ENCODE measurements at places on chromosomes 2 and 18.

- DNase-seq, result no peak
These were observed 26.3 kb upstream of the CFAP36 start for GRCh38 chr2:55493220-55493619.

DNA sequence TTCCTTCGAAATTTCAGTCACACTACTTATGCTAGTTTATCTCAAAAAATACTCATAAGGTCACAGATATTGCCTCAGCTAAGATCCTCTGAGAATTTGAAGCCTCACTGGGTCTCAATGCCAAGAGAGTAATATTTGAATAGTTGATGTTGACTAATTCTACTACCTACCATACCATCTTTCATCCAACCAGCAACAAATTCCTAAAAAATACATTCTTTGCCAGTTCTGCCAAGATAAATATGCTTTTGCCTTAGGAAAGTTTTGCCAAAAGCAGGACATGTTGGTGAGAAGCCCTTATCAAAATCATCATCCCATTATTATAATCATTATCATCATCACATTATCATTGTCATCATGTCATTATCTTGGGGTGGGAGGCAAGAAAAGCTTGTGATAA is 544.6 kb upstream of the ZEB2 start:
- no peak for DNase-seq

- no peak for DNase-seq
These were observed 63.2 kb upstream of the MAPRE2 start for GRCh38 chr18:34977838-34978532.

GRCh38 chr2:174172802-174173355 is 75.5 kb downstream of the OLA1 start:
- no peak for DNase-seq

GRCh38 chr2:167017021-167017420 is 128.7 kb downstream of the XIRP2 start:
- DNase-seq, result no peak

- DNase-seq, result no peak
These were observed 44.9 kb upstream of the ASB18 start for GRCh38 chr2:236308855-236309668.

GRCh38 chr2:105610576-105611332 is 134.0 kb upstream of the NCK2 start:
- DNase-seq, result no peak

- DNase-seq, result no peak
These were observed 21.7 kb upstream of the PHLPP1 start for GRCh38 chr18:62693659-62694058.

- DNase-seq, result no peak
These were observed 184.1 kb upstream of the RAB12 start for GRCh38 chr18:8424917-8425725.

- DNase-seq, result no peak
These were observed 511.3 kb downstream of the FBXO15 start for GRCh38 chr18:73636355-73636754.

DNA sequence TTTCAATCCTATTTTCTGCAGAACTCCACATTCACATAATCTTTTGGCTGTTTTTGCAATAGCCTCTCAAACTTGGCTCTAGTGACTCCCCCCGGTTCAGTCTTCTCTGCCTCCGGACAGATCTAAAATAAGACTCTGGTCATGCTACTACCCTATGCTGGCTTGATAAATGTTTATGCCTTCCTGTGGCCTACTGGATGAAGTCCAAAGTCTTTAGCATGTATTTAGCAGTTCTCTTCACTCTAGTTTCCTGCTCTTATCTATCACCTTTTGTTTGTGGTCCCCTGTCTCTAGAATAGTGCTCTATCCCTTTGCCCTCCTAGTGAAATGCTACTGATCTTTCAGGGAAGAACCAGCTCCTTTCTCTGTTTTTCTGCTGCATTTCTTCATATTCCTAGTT is 14.4 kb downstream of the ADCYAP1 start:
- no peak for DNase-seq

- DNase-seq, result no peak
These were observed 1010.5 kb upstream of the PIK3C3 start for GRCh38 chr18:40944576-40944975.

DNA sequence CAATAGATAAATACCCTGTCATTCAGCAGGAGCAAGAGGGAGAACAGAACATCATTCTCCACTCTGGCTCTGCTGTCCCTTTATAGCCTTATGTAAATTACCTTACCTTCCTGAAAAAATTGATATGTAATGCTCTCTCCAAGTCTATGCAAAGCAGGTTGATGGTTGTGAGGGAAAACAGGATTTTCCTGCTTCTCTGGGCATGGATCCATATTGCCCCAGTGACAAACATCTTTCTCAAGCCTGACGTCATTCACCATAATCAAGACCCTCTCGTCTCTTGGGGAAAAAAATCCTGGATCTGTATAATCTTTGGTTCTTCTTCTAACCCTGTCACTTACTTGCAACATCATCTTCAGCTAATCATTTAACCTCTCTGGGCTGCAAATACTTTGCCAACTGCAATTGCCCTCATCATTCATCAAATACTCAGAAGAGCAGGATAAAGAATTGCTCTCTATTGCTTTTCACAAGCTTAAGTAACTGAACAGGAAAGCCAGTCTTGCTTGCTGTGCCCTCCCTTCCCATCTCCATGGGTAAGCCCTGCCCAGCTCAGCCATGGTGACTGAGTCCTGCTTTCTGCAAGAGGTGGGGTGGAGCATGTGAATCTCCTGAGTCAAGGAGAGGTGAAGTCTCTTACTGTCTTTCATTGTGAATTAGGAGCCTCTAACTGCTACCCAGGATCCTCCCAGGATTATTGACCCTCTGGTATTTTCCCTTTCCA is 123.7 kb upstream of the KLF7 start:
- no peak for DNase-seq

GRCh38 chr2:120809151-120809550 is 73.5 kb downstream of the GLI2 start:
- no peak for DNase-seq

DNA sequence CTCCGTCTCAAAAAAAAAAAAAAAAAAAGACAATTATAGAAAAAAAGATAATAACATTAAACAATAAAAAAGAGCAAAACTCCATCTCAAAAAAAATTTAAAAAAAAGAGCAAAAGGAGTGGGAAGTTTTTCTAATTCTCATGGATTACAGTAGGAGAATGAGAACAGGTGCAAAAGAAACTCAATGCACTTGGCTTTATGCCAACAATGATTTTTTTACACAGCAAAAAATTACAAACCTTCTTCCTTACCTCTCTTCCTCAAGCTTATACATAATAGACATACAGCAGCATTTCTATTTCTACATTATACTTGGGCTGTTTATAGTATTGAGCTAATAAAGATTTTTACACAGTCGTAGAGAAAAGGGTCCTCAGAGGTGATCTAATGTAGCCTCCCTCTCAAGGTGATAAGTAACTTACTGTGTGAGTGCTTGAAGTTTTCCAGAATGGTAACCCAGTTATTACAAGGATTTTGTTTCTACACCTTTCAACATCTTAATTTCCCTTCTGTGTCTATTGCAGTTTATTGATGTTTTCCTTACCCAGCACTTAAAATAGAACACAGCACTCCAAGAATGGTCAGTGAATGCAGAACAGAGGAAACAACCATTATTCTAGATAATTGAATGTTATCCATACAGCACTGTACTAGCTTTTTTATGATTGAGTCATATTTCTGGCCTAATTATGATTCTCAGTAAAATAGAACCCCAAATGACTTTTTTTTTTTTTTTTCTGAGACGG is 34.9 kb upstream of the RNF138 start:
- no peak for DNase-seq

DNA sequence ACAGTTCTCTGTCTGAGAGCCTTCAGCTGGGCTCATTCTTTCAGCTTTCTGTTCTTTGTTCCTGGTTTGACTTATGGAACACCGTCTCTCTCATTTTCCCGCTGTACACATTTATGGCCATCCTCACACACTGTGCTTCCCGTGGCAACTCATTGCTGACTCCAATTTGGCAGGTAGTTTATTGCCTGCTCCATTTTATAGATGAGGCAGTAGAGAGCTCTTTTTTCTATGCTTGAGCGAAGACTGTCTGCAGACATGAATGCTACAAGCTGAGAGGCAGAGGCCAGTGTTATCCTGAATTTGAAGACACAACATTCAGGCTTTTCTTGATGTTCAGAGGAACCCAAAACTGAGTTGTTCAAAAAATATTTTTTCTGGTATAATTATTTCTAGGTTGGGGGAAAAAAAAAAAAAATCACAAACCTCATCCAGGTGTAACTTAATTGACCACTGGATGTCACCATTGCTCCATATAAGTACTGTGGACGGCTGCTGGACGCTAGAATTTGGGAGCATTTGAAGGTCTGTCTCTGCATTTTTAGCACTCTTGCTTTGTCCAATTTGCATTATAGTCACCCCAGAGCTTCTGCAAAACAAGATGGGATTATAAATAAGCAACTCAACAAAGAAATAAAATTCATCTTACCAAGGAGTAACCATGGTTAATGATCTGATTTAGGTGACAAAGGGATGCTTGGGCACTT is 83.5 kb downstream of the HRH4 start:
- no peak for DNase-seq

DNA sequence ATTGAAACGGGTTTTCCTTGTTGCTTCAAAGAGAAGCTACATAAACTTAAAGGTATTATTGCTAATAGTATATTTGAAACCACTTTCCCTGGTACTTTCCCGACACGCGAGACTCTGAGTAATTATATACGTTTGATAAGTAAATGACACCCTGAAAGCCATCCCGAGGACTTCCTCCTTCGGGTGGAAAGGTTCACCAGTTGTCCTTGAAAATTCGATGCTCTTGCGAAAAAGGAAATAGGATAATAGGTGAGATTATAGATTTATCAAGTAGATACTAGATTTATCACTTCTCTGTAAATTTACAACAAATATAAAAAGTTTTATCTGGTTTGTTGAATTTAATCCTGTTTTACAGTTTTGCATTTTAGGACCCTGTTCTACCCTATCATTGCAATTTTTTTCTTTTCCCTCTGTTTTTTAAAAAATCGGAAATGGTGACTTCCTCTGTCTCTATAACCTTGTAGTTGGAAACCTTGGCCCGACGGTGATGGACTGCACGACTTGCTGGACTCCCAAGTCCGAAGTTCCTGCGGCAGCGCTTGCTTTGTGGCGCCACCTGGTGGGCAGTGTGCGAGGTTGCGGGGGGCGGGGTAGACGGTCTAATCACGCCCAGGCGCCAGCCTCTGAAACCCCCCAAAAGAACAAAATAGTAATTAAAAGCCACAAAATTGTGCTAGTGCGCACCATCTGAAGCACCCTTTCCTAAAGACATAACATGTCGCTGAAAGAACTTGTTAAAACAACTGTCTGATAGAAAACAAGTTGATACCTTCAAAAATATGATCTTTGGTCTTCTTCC is 972 bp upstream of the DLX2 start:
- DNase-seq, result peak; percentile 40

DNA sequence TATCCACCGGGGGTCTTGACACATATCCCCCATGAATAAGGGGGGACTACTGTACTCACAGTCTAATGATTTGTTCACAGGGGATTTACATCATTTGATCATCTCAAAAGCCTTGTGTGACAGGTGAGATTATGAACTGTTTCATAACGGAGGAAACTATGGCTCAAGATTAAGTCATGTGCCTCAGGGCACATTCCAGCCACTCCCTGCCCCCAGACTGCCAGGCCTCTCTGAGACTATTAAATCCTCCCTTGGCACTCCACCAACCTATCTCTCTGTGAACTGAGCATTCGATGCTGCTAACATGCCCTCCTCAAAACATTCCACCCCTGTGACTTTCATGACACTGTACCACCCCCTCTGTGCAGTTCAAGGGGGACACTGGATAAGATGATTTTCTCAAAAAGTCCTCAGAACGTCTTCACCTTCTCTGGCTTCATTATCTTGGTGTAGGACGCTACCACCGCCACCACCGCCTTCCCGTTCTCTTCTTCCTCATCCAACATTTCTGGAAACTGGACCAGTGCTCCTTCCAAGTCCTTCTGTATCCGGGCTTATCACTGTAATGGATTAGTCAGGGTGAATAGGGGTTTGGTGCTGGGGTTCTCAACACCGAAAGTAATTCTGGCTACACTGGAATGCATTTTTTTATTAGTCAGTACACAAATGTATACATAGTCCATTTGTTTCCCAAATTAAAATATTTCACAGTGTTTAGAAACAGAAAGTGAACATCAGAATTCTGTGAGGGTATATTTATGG is 169.6 kb downstream of the KCNS3 start:
- no peak for DNase-seq

DNA sequence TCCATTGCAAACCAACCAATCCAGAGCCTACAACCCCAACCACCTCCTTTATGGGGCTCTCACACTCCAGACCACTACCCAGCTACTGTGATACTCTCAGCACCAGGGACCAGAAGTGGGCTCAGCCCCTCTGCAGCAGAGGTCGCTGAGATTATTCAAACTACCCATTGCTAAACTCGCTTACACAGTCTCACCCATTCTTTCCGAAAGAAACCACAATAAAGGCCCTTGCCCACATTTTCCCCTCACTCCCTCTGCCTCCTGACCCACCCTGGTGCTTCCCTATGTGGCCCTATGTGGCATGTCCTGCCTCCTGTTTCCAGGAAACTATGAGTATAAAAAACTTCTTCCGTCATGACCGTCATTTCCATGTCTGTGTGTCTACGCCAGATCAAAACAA is 10.7 kb downstream of the TEX51 start:
- DNase-seq, result no peak

DNA sequence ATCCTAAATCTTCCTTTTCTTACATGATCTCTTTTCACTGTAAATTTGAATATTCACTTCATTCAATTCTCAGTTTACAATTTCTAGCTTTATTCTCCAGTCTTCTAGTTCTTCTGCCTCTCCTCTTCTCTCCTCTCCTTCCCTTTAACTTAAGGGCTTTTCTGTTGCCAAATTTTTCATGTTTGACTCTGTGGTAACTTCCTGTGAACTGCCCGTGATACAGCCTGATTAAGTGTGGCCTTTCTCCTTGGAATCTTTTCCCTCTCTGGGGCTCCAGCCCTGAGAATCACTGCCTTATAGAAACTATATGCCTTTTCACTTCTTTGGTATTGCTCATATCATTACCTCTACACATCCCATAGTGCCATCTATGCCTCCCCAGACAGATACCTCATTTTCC is 1923.8 kb upstream of the CELF4 start:
- DNase-seq, result no peak

DNA sequence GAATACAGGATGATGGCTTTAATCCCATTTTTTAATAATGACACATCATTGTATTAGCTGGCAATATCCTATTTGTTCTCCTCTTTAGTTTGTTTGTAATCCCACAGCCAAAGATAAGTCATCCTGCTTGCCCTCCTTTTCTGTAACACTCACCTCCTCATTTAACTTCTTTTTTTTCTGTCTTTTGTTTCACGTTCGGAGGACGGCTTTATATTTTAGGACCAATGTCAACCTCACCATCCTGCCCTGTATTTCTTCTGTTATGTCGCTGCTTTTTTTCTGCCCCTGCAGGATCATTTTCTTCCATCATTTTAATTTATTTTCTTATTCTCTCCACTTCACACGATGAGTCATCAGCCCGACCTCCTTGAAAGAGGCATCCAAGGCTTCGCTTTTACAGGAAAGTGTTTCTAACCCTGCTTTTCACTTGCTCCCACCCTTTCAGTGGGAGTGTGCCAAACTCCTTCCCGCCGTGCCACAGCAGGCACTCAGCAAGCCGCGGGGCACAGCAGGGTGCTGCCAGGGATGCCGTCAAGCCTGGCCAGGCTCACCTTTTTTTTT is 11.4 kb downstream of the RAB31 start:
- DNase-seq, result no peak

- DNase-seq, result peak; percentile 83
These were observed 2.6 kb upstream of the GPR35 start for GRCh38 chr2:240622531-240623235.

- no peak for DNase-seq
These were observed 393.8 kb upstream of the LYPD1 start for GRCh38 chr2:133063775-133064174.

GRCh38 chr2:95310651-95311050 is 13.5 kb downstream of the KCNIP3 start:
- DNase-seq, result no peak

- no peak for DNase-seq
These were observed 50.5 kb downstream of the SEPTIN10 start for GRCh38 chr2:109563288-109563687.
